C1 segment of cervical spinal cord (tissue), 14 donors: ENCODE measurements at places on chromosomes 2 and 18.

DNA sequence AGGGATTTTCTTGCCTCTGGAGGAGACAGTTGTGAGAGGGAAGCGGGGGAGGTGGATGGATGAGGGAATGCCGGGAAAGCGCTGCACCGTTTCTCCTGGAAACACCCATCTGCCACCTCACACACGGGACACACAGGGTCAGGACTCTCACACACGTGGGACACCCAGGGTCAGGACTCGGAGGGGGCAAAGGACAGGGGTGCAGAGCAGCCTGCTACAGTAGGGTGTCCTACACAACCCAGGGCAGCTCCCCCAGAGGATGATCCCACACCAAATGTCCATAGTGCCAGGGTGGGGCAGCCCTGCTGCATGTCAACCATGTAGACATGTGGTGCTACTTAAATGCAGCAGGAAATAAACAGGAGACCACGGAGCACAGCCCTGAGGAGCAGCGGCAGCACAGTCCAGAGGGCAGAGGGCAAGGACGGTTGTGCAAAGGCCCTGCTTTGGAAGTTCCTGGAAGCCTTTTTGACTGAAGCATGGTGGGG is 5.1 kb downstream of the RAMP1 start:
- no peak for DNase-seq

DNA sequence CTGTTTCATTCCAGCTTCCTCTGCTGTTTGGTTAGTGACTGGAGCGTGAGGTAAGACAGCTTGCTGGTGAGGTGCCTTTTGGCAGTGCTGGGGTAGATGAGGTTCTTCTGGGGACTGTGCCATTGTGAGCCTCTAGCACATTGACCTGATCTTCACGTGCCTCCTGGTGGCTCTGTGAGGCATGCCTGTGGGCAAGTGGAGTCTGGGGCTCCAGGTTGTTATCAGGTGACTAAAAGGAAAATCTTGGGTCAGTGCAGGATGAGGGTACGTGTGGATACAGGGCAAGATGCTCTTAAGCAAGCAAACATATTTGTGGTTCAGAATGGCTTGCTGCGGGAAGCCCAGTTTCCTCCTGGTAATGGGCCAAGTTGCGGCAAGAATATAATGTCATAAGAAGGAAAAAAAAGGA is 75.4 kb downstream of the FHOD3 start:
- DNase-seq = no peak

DNA sequence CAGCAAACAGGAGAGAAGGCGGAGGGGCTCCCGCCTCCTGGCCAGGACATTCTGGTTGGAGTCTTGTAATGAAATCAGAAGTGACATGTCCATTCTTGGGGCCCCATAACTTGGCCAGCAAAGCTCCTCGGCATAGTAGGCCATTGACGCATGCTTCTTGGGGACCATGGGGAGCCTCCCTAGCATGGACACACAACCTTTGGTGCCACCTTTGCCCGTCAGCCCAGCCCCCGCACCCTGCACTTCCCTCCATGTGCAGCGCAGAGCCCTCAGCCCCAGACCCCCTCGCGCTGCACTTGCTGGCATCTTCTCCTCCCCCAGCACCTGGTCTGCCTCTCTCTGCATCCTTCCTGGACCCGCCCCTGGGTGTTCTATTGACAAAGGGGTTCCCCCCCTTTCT is 23.1 kb downstream of the DCDC2C start:
- no peak for DNase-seq

DNA sequence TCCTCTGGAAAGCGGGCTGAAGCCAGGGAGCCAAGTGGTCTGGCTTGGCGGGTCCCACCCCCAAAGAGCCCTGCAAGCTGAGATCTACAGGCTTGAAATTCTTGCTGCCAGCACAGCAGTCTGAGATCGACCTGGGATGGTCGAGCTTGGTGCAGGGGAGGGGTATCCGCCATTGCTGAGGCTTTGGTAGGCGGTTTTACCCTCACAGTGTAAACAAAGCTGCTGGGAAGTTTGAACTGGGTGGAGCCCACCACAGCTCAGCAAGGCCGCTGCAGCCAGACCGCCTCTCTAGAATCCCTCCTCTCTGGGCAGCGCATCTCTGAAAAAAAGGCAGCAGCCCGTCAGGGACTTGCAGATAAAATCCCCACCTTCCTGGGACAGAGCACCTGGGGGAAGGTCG is 12.6 kb upstream of the FLACC1 start:
- no peak for DNase-seq

DNA sequence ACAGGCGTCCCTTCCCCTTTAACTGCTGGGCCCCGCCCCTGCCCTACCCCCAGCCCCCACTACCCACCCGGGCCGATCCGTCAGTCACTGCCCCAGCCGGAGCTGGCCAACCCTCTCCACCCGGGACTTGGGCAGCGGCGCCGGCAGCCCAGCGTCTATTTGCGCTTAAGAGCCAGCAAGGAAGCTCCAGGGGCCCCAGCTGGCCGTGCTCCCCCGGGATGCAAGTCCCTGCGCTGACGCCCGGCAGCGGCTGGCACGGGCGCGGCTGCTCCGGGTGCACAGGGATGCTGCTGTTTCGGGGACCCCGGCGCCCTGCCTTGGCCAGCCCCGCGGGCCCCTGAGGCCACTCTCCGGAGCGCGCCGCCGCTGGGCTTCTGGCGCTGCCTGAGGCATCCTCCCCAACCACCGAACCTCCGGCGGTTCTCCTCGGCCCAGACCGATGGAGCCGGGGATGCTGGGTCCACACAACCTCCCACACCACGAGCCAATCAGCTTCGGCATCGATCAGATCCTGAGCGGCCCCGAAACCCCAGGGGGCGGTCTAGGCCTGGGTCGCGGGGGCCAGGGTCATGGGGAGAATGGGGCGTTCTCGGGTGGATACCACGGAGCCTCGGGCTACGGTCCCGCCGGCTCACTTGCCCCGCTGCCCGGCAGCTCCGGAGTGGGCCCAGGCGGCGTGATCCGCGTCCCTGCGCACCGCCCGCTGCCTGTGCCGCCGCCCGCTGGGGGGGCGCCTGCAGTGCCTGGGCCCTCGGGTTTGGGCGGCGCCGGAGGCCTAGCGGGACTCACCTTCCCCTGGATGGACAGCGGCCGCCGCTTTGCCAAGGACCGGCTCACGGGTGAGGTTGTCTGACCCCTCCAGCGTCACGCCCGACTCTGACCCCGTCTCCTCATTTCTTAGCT is at the start of gene TLX2:
Gene TLX2 (plus strand): TSS at position 83 of the 903 bp plus-strand sequence. CDS start 357 bp downstream, at position 440.
- no peak for DNase-seq
